ENCODE measurements at places on chromosomes 1 and 21. TPM values are rescaled to one million over a fixed set of nuclear protein-coding genes. Genes with fewer than 3 reads are reported as not detected.

Gene PHC2
- 71.9 TPM for total RNA-seq

Gene SLC5A9
- total RNA-seq = not detected

Gene HMGCS2
- not detected for total RNA-seq

Gene PRR9
- total RNA-seq = not detected

Gene RGS1
- total RNA-seq = 79.0 TPM

Gene TNFRSF8
- total RNA-seq = not detected

Gene CFHR1
- total RNA-seq = not detected

Gene IGSF3
- 8.5 TPM for total RNA-seq

Gene PTTG1IP
- 172 TPM for total RNA-seq

Gene TMEM81
- 2.4 TPM for total RNA-seq
